Kidney capillary endothelial cell (primary cell): ENCODE measurements at places on chromosomes 7 and 10.

DNA sequence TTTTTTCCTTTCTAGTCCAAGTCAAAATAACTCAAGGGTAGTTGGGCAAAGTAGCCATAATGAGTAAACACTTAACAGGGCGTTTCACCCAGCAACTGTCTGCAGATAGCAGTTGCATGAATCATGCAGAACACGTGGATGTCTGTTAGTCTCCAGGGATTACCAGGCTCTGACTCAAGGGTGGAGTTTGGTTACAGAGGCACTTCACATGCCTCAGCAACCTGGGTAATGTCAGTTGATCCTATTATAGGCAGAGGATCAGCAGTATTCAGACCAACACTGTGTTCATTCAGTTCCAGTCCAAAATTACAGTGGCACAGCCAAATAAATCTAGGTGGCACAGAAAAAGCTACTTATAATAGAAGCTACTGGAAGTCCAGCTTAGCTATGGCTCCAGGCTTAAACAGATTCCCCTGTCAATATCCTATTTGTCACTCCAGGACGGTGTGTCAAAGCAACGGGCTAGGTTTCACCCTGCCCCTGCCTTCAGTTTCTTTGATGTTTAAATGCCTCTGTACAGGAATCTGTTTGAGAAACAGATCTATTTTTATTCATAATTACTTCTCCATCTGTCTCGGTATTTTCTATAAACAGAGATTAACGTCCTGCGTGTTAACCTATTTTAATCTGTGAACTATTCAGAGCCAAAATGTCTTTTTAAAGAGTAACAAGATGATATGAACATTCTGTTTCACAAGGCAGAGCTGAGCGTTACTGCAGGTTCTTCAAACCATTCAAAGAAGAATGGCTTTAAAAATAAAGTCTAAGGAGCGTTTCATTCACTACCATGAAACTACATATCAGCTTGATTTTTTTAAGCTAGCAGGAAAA is 162.6 kb upstream of the AKR1E2 start:
- DNase-seq, result peak; percentile 96

GRCh38 chr10:84005403-84005802 is 133.9 kb upstream of the GHITM start:
- DNase-seq, result no peak

GRCh38 chr10:28561531-28561930 is 28.6 kb downstream of the WAC start:
- DNase-seq, result no peak

- no peak for DNase-seq
Observed at GRCh38 chr10:118139321-118139720, 92.6 kb upstream of the RAB11FIP2 start.

DNA sequence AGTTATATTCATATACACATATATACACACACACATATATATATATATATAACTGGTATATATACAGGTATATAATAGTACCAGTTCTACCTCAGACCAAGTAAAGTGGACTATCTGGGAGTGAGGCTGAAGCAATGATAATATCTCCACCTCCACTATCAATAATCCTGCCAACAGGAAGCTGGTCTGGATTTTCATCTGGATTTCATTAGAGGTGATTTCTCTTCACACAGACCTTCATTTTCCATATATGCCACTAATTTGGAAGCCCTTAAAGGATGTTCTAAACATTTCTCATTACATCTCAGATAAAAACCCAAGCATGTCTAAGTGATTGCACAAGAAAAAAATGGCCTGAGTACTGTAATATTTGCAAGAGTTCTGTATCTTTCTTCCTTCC is 1.7 kb upstream of the SLC35B4 start:
- DNase-seq, result no peak

GRCh38 chr7:15204421-15204820 is 301.9 kb upstream of the DGKB start:
- DNase-seq, result no peak

DNA sequence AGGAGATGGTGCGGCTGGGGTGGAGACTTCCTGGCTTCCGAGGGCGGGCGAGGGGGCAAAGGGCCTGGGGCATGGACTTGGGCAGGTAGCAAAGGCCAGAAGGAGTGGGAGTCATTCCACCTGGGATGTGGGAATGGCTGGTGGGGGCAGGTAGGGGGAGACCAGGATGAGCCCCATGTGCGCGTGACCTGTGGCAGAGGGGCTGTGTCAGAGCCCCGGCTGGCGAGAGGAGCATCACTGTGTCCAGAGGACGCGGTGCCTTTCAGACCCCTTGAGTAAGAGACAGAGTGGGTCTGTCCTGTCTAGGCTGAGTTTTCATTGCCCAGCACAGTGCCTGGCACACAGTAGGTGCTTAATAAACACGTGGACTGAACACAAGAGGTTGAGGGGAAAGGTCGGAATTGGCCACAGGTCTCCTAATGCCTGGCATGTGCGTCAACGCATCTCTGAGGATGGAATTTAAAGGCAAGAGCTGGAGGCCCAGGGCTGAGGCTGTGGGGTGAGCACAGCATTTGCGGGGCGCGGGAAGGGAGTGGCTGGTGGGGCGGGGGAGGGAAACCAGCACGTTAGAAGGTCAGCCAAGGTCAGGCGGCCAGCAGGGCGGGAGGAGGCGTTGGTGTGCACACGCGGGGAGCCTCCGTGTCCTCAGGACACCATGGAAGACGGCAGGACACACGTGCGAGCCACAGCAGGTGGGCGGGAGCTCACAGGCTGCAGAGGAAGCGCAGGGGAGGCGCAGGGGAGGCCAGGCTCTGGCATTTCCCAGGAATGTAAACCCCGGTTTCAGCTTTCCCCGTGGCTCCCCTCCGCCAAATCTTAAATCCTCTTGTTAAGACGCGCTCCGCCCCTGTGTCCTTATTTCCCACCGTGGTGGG is 51.8 kb downstream of the CUX1 start:
- DNase-seq, result no peak

DNA sequence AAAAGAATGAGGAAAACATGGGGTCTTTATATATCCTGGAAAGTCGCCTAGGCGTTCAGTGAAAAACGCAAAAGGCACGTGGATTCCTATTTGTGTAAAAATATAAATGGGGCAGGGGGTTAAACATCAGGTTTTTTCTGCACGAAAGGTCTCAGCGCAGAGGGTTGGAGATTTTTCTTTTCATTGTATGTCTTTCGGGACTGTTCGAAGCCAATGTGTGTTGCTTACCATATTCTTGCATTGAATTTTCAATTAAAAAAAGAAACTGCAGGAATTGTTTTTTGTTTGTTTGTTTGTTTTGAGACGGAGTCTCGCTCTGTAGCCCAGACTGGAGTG is 169.2 kb downstream of the UBE2H start:
- DNase-seq, result no peak

DNA sequence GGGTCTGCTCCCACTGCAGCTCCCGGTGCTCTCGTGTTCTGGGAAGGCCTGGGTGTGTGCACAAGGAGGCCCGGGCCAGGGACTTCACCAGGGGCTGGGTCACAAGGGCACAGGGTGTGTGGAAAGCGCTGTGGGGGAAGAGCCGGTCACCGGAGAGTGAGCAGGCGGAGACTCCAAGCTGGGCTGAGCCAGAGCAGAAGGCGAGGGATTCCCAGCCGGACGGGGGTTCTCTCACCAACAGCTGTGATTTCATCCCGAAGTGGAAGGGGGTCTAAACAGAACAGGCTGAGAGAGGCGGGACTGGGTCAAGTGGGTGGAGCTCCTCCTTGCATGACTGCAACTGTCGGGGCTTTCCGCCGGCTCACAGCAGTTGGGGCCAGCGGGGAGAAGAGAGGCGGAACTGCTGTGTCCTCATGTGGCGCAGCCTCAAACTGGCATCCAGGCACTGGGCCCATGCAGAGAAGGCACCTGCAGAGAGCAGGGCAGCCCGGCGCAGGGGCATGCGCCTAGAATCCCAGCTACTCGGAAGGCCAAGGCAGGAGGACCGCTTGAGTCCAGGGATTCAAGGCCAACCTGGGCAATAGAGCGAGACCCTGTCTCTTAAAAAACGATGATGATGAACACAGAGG is 7.6 kb upstream of the ORAI2 start:
- DNase-seq, result no peak

GRCh38 chr10:50527442-50528043 is 96.2 kb downstream of the SGMS1 start:
- DNase-seq, result no peak

DNA sequence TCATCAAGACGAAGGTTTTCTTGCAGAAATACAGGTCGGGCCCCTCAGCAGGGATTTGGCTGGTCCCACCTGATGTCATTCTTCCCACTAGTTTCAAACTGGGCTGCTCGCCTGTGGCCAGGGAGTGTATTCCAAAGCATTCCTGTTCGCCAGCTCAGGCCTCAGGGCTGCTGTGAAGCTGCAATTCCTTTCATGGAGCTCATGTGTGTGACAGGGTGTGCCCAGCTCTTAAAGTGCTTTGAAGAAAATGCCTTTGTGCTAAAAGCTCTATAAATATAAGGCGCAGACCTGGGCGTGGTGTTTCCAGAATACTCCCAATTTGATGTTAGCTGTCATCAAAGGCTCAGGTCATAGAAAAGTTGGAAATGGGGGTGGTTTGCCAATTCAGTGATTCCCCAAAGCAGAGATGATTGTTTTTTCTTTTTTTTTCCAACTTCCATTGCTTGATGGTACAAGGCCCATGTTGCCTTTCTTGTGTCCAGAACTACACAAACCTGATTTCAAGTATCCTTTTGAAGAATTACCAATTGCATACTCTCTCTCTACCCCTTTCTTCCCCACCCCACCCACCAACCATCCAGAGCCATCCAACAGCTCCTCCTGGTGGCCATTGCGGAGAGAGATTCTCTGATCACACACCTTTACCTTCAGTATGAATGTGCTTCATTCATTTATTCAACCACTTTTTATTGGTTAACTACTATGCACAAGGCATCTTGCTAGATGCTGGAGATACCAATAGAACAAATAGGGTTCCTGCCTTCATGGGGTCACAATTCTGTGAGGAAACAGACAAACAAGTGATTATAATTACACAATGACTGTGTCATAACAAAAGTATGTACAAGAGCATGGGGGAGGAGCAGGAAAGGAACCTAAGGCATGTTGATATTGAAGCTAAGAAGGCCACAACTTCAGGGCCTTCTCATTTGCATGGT is 297.3 kb upstream of the LYZL1 start:
- peak; percentile 36 for DNase-seq

DNA sequence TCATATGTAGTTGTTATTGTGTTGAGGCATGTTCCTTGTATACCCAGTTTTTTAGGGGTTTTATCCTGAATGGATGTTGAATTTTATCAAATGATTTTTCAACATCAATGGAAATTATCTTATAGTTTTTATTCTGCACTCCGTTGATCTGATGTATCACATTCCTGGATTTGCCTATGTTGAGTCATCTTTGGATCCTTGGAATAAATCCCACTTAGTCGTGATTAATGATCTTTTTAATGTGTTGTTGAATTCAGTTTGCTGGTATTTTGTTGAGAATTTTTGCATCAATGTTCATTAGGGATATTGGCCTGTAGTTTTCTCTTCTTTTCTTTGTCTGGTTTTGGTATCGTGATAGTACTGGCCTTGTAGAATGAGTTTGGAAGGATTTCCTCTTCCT is 648.6 kb upstream of the GRM3 start:
- DNase-seq, result no peak

DNA sequence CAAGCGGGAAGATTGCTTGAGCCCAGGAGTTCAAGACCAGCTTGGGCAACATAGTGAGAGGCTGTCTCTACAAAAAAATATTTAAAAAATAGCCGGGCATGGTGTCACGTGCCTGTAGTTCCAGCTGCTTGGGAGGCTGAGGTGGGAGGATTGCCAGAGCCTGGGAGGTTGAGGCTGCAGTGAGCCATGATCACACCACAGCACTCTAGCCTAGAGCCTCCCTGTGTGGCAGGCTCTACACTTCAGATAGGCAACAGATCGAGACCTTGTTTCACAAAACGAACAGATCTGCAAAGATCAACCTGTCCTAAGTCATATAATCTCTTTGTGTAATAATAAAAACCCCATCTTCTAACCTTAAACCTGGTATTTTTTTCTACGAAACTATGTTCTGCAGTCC is 76.8 kb downstream of the PTEN start:
- DNase-seq, result no peak

DNA sequence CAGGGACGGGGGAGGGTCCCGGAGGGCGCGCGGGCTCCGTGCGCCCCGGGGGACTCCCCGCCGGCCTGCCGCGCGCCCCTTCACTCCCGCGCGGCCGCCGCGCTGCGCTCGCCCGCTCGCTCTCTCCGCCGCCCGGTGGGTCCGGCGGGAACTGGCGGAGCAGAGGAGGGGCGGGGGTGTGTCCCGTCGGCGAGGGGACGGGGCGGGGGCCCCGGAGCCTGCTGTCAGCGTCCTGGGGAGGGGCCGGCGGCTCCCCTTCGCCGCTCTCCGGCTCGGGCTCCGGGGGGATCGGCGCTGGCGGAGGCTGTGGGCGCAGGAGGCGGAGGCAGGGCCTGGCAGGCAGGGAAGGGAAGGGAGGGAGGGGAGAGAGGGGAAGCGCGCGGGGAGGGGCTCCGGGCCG is at the start of gene SH3PXD2A:
TSS of gene SH3PXD2A (minus strand) at position 153 of the 400 bp plus-strand sequence. CDS start 310 bp downstream, outside the sequence.
- DNase-seq, result no peak
